AG04449 (cell line): ENCODE measurements at places on chromosomes 6 and 20.

- no peak for DNase-seq
Observed at GRCh38 chr6:141677598-141678211, 455.0 kb upstream of the GJE1 start.

DNA sequence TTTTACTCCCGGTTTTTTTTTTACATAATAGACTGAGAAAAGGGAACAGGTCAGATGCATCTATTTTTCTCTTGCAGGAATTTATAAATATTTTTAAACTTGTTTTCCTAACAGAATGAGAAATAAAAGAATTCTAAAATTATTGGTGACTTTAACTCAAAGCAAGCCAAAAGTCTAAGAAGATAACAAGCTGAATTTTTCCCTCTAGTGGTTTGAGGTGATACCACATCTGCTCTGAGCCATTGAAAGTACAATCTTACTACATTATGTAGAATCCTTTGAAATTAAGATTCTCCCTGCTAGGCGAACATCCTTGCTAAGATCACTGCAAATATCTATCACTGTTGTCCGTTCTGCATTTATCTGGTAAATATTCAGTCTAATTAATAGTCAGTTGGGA, 10.7 kb upstream of the STMND1 start:
- DNase-seq, result no peak

- DNase-seq, result no peak
Observed at GRCh38 chr6:47165918-47166317, 123.8 kb upstream of the ADGRF1 start.

DNA sequence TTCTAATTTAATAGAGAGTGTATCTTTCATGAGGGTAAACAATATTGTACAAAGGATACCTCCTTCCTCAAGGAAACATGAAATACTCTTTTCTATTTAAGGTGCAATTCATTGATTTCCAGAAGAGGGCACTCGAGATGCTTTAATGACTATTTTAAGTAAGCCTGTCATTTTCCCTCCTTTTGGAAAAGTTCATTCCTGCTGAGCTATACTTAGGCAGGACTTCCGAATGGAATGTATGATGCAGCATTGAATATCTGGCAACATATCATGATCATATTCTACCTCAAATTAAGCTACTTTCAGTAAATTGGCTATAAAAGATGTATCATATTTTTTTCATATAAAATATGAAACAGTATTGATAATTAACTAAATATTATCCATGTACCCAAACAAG, 5.0 kb downstream of the DST start:
- peak; percentile 37 for DNase-seq
